ENCODE measurements at places on chromosomes 2 and 18.

DNA sequence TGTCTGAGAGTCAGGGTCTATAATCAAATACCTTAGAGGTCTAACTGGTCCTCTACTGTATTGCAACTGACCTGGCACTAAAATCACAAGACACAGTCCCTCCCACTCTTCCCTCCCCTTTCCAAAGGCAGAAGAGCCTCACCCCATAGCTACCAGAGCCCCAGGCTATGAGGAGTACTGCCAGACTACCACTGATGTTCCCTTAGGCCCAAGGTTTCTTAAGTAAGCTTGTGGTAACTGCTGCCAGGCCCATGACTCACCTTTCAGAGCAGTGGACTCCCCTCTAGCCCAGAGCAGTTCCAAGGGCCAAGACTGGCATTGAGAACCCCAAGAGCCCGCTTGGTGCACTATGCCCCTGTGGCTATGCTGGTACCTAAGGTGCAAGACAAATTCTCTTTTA lies 1193.4 kb downstream of the DSC3 start:
- no peak for DNase-seq

- no peak for DNase-seq
Measured at GRCh38 chr18:35324926-35325655, 19.1 kb downstream of the ZNF24 start.

DNA sequence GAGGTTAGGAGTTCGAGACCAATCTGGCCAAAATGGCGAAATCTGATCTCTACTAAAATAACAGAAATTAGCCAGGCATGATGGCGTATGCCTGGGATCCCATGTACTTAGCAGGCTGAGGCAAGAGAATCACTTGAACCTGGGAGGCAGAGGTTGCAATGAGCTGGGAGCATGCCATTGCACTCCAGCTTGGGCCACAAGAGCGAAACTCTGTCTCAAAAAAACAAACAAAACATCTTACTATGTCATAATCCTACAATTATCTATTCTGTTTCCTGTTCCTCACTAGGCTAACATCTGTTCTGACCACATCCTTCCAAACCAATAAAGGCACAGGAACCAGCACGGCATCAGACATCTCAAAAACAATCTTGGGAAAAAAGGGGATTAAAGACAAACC lies 361.8 kb upstream of the UBE2E3 start:
- no peak for DNase-seq

DNA sequence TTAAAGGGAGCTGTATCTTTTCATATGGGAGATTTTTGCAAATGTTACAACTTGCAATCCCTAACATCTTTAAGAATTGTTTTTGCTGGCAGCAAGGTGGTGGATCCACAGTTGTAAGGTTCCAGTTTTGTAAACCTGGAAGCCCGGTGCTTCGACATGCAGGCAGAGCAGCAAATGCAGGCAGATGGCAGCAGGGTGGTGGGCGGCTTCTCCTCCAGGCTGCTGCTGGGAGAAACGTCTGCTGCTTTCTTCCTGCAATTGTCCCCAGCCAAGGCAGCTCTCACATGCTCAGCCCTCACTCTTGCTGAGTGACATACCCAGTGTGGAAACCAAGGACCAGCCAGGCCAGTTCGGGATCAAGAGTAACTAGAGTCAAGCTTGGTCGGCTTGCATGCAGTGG lies 166.0 kb downstream of the SEPTIN10 start:
- no peak for DNase-seq

- no peak for DNase-seq
Measured at GRCh38 chr2:127174136-127174535, 46.0 kb downstream of the CYP27C1 start.

- DNase-seq, result no peak
Measured at GRCh38 chr2:234995332-234996068, 43.7 kb downstream of the SH3BP4 start.

DNA sequence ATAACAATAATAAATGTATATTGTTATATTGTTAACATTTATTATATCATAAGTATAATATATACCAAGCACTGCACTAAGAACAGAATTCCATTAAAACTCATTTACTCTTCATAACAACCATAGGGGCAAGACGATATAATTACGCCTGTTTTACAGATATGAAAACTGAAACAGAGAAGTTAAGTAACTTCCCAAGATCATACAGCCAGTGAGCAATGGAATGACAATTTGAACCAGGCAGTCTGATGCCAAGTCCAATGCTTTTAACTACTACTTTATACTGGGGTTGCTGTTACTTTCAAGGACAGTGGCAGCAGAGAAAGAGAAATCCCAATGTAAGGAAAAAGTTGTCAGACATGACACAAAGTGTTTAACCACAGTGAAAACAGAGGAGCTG lies 338.8 kb upstream of the ID2 start:
- DNase-seq, result no peak

GRCh38 chr2:226906163-226906693 lies 70.4 kb downstream of the RHBDD1 start:
- DNase-seq, result no peak

GRCh38 chr18:79935499-79935898 lies 16.0 kb downstream of the SLC66A2 start:
- DNase-seq, result no peak

DNA sequence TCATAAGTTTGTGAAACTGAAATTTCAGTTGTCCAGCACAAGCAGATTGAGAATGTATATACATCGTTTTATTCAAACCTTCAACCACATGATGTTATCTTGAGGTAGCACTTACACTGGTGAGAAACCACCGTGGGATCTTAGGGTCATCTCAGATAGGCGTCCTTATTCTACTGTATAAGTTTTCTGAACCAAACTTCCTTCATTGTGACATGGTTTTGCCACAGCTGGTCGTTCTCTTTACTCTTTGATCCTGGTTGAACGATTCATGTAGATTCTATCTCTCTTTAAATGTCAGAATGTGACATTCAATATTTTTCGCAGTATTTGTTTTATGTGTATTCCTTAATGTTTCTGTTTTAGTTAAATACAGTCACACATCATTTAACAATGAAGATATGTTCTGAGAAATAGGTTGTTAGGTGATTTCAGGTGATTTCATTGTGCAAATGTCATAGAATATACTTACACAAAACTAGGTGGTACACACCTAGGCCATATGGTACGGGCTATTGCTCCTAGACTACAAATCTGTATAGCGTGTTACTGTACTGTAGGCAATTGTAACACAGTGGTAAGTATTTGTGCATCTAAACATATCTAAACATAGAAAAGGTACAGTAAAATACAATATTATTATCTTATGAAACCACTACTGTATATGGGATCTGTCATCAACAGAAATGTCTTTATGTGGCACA lies 17.9 kb upstream of the ARHGAP25 start:
- DNase-seq, result no peak

DNA sequence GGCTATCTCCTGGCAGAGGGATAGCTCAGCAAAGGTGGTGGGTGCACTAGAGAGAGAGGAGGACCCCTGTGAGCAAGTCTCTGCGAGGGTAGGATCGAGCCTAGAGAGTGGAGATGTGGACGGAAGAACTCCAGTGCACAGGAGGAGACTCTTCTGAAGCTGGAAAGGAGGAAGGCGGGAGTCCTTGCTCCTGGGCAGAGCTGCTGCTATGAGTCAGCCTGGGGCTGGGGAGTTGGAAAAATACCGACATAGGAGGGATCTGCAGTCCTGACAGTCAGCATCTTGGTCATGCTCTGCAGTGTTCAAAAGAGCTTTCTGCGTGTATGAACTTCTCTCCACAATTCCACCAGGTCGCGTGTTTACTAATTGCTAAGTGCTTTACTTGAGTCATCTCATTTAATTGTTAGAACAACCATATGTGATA lies 233.8 kb downstream of the LDLRAD4 start:
- no peak for DNase-seq

GRCh38 chr2:241161646-241162281 lies 11.5 kb downstream of the PPP1R7 start:
- DNase-seq, result no peak

GRCh38 chr2:227029426-227030105 lies 134.4 kb downstream of the COL4A4 start:
- no peak for DNase-seq

DNA sequence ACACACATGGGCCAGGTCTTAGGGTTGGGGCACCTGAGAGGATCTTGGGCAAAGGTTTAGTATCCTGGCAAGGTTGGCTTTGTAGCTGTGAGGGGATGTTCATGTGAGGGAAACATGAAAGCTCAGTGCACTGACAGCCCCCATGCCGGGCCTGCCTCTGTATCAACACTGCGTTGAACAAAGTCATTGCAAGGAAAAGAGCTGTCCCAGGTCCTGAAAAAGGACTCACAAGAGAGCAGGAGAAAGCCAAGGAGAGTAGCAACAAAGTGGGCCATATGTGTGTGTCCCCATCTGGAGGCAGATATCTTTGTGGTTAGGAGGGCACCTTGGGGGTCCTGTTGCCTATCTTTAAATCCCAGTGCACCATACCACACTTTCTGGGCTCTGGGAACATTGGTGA lies 237.8 kb upstream of the THSD7B start:
- no peak for DNase-seq

DNA sequence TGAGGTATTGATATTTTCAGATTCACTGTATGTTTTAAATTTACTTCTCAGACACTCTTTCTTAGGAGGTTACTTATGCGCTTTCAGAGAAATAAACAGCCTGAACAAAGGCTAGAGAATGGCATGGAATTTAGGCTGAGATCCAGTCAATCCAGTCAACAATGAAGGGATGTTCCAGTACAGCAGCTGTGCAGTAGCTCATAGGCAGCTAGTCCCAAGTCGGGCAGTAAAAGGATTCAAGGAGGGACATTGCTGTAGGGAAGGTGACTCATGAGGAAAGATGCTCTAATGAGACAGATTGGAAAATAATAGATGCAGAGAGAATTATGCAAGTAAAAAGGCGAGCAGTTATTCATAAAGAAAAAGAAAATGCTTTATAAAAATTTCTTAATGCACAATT lies 397.9 kb upstream of the RGPD4 start:
- DNase-seq, result no peak

All from SHP77 treated with DMSO at 0.1 percent for 48 hours (cell line).